C1 segment of cervical spinal cord (tissue), 14 donors: ENCODE measurements at places on chromosomes 11 and 22.

DNA sequence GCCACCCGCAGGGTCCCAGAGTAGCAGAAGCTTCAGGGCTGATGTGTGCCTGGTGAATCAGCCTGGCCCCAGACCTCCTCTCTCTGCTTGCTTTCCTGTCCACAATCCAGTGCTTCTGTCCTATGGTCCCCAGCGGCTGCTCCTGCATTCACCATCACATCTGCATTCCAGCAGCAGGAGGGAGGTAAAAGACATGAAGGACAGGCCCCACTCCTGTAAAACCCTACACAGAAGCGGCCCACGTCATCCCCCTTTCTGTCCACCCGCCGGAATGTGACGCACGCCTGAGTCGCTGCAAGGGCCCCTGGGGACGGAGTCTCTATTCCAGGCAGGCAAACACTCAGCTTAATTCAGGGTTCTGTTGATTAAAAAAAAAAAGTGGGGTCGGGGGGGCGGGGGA lies 58.3 kb downstream of the CDKN1C start:
- no peak for DNase-seq

GRCh38 chr11:13042873-13043342 lies 33.8 kb downstream of the RASSF10 start:
- no peak for DNase-seq

DNA sequence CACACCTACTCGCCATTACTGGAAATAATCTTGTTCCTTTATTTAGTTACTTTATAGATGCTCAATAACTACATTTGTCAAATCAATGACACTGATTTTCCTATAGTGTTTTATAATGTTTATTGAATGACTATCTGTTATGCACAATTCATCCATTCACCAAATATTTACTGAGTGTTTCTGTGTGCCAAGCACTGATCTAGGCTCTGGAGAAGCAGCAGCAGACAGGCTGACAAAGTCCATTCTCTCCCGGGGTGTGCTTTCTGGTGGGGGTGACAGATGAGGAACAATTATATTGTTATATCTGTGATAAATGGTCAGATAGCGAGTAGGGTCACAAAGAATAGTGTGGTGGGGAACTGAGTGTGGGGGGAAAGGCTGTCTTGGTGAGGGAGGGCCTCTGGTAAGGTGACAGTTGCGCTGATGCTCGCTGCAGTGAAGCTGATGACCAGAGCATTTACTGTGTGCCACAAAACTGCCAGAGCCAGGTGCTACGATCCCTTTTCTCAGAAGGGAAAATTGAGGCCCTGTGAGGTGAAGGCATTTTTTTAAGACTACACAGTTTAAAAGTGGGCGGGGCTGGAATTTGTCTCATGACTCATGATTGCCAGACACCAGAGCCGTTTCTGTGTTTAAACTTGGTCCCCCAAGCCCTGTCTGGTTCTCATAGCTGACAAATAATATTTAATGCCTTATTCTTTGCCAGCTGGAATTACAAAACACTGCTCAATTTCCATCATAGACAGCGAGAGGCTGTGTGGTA lies 10.2 kb downstream of the PACS1 start:
- DNase-seq: no peak

GRCh38 chr11:132032555-132032954 lies 662.1 kb downstream of the NTM start:
- DNase-seq: no peak

- DNase-seq: no peak
These were observed 20.9 kb downstream of the SOX6 start for GRCh38 chr11:16335236-16335962.

GRCh38 chr11:36000616-36001190 lies 56.8 kb downstream of the LDLRAD3 start:
- DNase-seq: no peak

DNA sequence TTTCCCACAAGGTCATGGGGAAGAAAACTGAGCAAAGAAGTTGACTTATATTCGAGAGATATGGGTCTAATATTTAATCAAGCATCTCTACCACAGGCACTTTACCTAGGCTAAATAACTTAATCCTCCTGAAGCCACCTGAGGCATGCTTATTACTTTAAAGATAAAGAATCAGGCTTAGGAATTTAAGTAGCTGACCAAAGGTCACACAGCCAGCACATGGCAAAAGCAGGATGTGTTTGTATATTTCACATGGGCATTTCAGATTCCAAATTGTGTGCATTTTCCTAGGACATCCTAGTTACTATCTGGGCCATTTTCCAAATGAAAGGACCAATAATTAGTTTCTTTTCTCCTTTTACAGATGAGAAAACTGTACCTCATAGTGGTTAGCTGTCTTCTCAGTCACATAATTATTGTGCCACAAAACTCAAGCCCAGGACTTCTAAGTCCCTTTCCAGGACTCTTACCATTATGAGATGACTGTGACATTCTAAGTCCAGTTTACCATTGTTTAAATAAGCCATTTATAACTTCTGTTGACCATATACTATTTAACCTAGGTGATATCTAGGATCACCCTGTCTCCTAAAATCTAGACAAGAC lies 112.1 kb upstream of the ZC3H12C start:
- DNase-seq: no peak

DNA sequence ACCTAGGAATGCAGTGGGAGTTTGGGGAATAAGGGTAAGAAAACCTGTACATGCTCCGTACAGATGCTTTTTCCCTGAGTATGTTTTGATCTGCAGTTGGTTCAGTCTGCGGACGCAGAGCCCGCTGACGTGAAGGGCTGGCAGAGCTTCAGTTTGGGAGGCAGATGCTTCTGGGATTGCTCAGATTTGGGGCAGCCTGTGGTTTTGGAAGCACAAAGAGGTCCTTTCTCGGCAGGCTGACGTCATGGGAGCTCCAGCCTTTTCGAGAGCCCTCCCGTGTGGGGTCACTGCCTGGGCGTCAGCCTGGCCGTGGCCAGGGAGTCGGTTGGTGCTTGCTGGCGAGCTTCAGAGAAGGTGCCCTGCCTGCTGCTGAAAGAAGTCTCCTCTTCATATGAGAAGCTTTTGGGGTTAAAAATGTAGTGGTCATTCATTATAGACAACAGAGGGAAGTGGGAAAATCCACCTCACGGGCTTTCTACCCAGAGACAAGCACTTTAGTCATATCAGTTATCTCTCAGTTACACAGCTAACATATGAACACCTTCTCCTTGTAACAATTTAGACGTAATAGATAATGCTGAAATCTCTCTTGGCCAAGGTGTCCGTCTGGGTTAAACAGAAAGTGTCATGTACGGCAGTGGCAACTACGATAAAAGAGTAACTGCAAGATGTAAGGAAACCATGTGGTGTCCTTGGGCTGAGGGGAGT lies 26.8 kb downstream of the TPCN2 start:
- DNase-seq: no peak

- no peak for DNase-seq
These were observed 506.3 kb upstream of the LUZP2 start for GRCh38 chr11:23990346-23991164.

- no peak for DNase-seq
These were observed 428.5 kb downstream of the METTL15 start for GRCh38 chr11:28536504-28537267.

DNA sequence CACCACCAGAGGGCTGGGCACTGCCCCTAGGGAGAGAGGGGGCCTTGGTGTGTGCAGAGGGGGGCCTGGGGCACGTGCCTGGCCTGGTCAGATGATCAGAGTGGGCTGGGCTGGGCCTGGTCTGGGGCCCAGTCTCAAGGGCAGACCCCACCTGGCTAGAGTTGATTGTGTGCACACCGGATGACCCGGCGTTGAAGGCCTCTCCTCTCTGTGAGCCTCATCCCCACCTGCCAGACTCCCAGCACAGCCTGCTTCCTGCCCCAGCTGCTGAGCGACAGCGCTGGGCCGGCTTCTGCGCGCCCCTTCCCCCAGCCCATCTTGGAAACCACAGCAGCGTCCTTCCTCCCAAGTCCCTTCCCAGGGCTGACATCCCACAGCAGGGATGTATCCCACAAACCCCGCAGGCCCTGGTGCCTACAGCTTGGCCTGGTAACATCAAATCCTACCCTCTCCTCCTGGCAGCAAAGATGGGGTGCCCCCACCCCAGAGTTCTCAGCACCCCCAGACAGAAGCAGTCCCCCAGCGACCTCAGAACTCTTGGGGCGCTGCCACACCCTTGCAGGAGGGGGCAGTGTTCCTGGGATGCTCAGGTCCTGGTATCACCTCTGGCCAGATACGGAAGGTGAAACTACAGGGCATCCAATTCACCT lies 11.0 kb upstream of the TSSC4 start:
- no peak for DNase-seq

- DNase-seq: no peak
These were observed 143.4 kb downstream of the FCHSD2 start for GRCh38 chr11:72998676-72999075.

- peak; percentile 72 for DNase-seq
These were observed 539 bp upstream of the SLC36A4 start for GRCh38 chr11:93198215-93198845.

DNA sequence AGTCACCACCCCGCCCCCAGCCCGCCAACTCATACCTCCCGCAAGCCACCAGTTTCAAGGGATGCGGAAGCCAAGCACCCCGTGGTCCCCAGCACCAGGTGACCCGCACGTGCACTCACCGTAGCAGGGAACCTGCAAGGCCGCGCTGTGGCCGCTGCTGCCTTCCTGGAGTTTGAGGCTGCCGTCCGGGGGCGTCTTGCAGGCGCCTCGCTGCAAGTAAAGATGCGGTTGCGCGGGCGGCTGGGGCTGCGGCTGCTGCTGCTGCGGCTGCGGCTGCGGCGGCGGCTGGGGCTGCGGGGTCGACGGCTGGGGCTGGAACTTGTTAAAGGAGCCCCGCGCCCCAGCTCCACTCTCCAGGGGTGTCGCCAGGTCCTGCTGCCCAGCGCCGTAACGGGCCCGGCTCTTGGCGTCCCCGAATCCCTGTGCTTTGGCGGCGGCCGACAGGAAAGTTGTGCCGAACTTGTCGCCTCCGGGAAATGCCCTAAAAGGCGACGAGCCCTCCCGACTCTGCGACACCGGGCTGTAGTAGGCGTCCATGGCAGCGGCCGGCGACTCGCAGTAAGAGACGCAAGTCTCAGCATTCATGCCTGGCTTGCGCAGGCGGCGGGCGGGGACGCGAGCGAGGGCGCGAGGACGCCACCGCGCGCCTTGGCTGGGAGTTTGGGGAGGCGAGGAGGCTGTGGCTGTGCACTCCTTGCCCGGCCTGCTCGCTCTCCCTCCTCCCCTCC lies at the start of gene ALX4:
TSS of gene ALX4 (minus strand) at position 662 of the 728 bp plus-strand sequence. CDS start at position 585, 77 bp downstream.
- DNase-seq: no peak

- DNase-seq: no peak
These were observed 57.7 kb downstream of the TRAF6 start for GRCh38 chr11:36452236-36452940.

GRCh38 chr11:44565211-44565952 lies at the start of gene CD82:
TSS of gene CD82 (plus strand) at chr11:44565663. CDS start at chr11:44594663, 29,000 bp downstream.
- DNase-seq: peak; percentile 99

GRCh38 chr11:84071851-84072250 lies 785.7 kb upstream of the CCDC90B start:
- no peak for DNase-seq

DNA sequence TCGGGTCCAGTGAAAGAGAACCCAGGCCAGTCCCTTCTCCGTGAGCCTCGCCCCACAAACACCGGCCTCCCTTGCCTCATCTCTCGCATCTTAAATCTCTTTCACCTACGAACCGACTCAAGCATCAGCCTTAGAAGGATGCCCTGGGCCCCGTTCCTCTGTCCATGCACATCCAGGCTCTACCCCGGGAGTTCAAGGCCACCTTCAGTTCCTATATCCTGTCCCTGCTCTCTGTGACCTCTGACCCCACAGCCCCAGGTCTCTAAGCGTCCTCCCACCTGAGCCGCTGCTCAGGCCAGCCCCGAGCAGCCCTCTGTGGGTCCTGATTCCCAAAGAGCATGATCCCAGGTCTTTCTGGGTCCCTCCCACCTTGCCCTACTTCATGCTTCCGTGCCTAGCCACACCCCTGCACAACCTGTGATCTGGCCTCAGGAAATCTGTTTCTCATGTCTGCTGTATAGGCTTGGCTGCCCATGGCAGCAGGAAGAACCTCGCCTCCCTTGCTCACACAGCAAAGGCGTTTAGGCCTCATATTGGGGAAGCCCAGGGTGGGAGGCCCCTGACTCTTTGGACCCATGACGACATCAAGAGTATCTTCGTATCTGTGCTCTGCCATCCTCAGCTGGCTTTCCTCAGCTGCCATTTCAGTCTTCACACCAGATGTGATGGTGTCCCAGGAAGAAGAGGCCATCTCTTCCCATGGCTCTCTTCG lies 77.5 kb upstream of the SEPTIN5 start:
- DNase-seq: no peak

- no peak for DNase-seq
These were observed 1087.1 kb downstream of the TBC1D22A start for GRCh38 chr22:47849576-47849975.

DNA sequence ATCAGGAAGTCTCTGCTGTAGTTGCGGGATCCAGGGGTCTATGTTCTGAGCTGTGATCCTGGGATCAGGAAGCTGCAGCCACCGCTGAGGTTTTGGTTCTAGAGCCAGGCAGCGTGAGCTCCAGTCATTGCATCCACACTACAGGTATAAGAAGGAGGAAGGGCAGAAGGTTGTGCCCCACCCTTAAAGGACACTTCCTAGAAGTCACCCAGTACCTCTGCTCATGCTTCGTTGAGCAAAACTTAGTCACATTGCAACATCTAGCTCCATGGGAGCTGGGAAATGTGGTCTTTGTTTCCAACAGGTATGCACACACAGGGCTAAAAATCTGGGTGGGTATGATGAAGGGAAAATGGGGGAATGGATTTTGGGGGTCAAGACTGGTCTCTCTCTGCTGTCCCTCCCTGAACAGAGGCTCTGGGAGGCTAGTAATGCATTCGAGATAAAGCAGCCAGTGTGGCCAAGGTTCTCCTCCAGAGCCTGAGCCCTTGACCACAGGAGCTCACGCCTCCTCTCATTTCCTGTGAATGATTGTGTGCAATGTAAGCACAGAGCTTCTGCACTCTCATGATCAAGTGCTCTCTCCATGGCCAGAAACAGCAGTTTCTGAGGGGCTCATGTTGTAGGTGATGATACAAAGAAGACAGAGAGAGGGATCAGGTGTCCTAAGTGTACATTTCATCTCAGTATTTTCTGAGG lies 86.8 kb upstream of the OR4B1 start:
- no peak for DNase-seq

DNA sequence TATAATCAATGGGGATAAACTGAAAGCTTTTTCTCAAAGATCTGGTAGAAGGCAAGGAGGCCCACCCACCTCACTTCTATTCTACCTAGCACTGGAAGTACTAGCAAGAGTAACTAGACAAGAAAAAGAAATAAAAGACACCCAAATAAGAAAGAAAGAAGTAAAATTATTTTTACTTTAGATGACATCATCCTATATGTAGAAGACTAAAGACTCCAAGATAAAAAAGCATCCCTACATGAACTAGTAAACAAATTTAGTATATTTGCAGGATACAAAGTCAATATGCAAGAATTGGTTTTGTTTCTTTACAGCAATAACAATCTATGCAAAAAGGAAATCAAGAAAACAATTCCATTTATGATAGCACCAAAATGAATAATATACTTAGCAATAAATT lies 201.5 kb upstream of the KIRREL3 start:
- DNase-seq: no peak
